ENCODE measurements at places on chromosomes 2 and 18. TPM values are rescaled to one million over a fixed set of nuclear protein-coding genes. Genes with fewer than 3 reads are reported as not detected.

The LIMS3 gene
- 0.17 TPM for total RNA-seq

The PRSS56 gene
- total RNA-seq, result not detected

The GRB14 gene
- total RNA-seq, result not detected

The MYL12B gene
- 528 TPM for total RNA-seq

The AQP4 gene
- not detected for total RNA-seq

The UGT1A8 gene
- total RNA-seq, result not detected

The CHRND gene
- not detected for total RNA-seq

The EVA1A gene
- total RNA-seq, result 122 TPM

The CCDC148 gene
- total RNA-seq, result 0.79 TPM

The DTNA gene
- total RNA-seq, result 5.2 TPM

The HOXD10 gene
- total RNA-seq, result 9.3 TPM

All from M059J (cell line).